HT1080 (cell line): ENCODE measurements at places on chromosomes 12 and 14. TPM values are rescaled to one million over a fixed set of nuclear protein-coding genes. Genes with fewer than 3 reads are reported as not detected.

Gene PPP4R4
- total RNA-seq, result 2.0 and 8.8 TPM in 2 replicates

Gene CIDEB
- total RNA-seq, result 0.10 TPM in 1 of 2 replicates, not detected in the other

GRCh38 chr14:24956104-24956503 lies 93.8 kb downstream of the STXBP6 start:
- no peak for DNase-seq

GRCh38 chr12:113320401-113320800 lies 14.5 kb downstream of the SLC8B1 start:
- no peak for DNase-seq
